ENCODE measurements at places on chromosomes 1 and 21. TPM values are rescaled to one million over a fixed set of nuclear protein-coding genes. Genes with fewer than 3 reads are reported as not detected.

Gene CELA2A
- total RNA-seq: not detected

Gene DDX20
- 54.4 TPM for total RNA-seq

Gene EYA3
- total RNA-seq: 25.5 TPM

Gene ESPN
- total RNA-seq: 12.7 TPM

Gene DCDC2B
- not detected for total RNA-seq

Gene NES
- total RNA-seq: 95.9 TPM

Gene RNF2
- total RNA-seq: 59.6 TPM

Gene TAS1R3
- not detected for total RNA-seq

Gene CD164L2
- total RNA-seq: 2.8 TPM

DNA sequence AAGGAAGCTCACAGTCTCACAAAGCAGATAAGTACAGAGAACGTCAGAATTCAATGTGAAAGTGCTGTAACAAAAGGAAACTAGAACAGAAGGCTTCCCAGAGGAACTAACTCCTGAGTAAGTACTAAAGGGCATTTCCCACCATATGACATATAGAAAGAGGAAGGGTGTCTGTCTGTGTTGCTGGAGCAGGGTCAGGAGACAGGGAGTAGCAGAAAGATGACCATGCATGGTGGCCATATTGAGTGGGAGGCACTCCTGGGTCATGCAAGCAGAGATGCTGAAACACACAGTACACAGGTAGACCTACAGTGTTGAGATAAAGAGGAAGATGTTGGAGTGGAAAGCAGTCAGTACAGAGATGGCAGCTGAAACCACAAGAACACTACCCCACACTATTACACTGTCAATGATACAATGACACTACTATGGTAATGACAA is 47.3 kb downstream of the SLC25A24 start:
- H3K27ac ChIP-seq: no peak overlapping the region
- H3K4me1 ChIP-seq: no peaks in the 10 kb centered on the region
- H3K4me3 ChIP-seq: no peak overlapping the region
- no peaks in the 10 kb centered on the region for H3K27me3 ChIP-seq
- no peak for DNase-seq

DNA sequence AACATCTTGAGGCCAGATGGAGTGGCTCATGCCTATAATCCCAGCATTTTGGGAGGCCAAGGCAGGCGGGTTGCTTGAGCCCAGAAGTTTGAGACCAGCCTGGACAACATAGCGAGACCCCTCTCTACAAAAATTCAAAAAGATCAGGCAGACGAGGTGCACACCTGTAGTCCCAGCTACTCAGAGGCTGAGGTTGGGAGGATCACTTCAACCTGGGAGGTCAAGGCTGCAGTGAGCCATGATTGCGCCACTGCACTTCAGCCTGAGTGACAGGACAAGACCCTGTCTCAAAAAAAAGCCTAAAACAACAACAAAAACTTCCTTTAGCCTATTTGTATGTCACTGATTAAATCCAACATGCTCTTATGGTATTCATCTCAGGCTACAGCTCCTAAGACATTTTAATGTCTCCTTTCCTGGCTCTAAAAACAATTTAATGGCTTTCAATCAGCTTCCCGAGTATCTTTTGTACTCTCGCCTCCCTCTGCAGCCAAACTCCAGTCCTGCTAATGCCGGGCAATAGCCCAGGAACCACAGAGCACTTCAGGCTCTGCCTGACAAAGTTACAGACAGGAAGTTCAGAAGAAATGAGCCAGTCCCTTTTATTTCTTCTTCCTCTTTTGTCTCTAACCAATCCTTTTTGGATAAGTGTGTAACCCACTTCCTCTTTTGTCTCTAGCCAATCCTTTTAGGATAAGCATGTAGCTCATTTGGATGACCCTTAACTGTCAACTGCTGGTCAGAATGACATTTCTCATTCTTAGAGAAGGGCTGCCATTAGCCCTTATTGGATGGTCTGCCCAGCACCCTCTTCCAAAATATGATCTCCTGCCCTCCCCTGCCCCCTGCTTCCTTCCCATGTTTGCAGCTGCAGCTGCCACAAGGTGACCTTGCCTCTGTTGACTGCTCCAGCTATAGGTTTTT is 6.6 kb upstream of the DOP1B start:
- H3K4me1 ChIP-seq: peaks cover under 1% of the 10 kb centered on the region
- H3K36me3 ChIP-seq: no peaks in the 10 kb centered on the region
- peaks cover 7% of the 10 kb centered on the region for H3K27me3 ChIP-seq
- peak overlapping the region; percentile 23 for H3K27ac ChIP-seq
- H3K4me3 ChIP-seq: no peak overlapping the region
- DNase-seq: no peak

- no peak for DNase-seq
- H3K36me3 ChIP-seq: no peaks in the 10 kb centered on the region
- H3K4me1 ChIP-seq: no peaks in the 10 kb centered on the region
Measured at GRCh38 chr1:168783458-168784210, 54.6 kb upstream of the DPT start.

GRCh38 chr1:174090471-174090870 is 68.3 kb upstream of the RC3H1 start:
- H3K4me1 ChIP-seq: no peaks in the 10 kb centered on the region
- H3K27me3 ChIP-seq: no peaks in the 10 kb centered on the region
- DNase-seq: no peak

DNA sequence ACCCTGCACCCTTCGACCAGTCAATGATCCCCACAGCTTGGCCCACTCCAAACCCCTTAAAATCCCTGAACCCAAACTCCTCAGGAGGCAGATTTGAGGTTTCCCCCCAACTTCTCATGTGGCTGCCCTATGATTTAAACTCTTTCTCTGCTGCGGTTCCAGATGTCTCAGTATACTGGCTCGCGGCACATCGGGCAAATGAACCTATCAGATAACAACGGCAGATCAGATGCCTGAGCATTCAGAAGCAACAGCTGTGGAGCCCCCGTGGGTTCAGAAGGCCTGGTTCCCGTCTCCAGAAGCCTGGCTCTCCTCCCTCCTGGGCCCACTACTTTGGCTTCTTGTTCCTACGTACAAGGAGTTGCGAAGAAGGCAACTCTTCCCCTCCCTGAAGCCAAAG is 43.3 kb upstream of the H6PD start:
- H3K36me3 ChIP-seq: no peaks in the 10 kb centered on the region
- no peaks in the 10 kb centered on the region for H3K27me3 ChIP-seq
- DNase-seq: no peak
- H3K4me3 ChIP-seq: no peak overlapping the region

DNA sequence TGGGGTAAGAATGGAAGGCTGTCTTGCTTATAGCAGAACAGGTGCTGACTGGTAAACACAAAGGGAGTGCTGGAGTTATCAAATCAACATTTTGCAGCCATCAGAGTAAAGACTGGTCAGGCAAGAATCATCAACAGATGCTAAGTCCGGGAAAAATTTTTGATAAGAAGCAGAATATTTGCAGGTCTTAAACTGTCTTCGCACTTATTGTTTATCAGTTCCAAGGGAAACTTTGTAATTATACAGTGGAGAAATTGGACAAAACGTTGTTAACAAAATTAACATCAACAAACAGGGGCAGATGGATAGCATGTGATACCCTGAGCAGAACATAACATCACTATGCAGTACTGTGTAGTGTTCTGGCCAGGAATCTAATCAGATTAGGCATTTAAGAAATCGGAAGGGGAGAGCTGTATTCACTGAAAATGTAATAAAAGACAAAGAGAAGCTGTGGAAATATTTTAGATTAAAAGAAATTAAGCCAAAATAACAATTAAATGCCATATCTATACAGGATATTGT is 127.1 kb downstream of the DAB1 start:
- peaks cover 5% of the 10 kb centered on the region for H3K4me1 ChIP-seq
- H3K36me3 ChIP-seq: no peaks in the 10 kb centered on the region
- no peaks in the 10 kb centered on the region for H3K27me3 ChIP-seq
- DNase-seq: no peak
- no peak overlapping the region for H3K27ac ChIP-seq

DNA sequence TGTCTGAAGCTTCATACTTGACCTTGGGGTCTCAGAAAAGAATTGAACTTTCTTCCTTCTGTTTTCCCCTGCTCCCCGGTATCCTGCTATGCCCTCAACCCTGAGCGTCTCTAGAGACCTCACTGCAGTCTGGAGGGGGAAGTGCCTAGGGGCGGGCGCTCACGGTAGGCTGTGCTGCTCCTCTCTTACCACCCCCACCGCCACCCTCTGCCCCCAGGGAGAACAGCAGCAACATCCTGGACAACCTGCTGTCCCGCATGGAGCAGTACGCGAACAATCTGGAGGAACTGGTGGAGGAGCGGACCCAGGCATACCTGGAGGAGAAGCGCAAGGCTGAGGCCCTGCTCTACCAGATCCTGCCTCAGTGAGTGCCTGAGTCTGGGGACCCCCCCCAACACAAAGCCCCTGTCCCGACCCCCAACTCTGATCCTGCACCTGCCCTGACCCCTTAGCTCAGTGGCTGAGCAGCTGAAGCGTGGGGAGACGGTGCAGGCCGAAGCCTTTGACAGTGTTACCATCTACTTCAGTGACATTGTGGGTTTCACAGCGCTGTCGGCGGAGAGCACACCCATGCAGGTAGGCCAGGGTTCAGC is 10.3 kb downstream of the NPR1 start:
- no peak for DNase-seq
- no peaks in the 10 kb centered on the region for H3K36me3 ChIP-seq

DNA sequence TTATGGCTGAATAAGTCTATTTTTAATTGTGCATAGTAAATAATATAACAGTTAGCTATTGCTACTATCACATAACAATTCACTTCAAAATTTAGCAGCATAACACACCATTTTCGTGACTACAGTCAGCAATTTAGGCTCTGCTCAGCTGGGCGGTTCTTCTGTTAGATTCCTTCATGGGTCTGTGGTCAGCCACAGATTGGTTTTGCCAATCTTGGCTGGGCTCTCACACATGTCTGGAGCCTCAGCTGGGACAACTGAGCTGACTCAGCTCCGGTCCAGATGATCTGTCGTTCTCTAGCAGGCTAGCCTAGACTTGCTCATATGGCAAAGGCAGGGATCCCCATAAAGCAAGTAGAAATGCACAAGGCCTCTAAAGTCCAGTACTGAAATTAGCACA is 15.1 kb upstream of the CDC42BPA start:
- H3K4me3 ChIP-seq: no peak overlapping the region
- no peak overlapping the region for H3K27ac ChIP-seq
- H3K4me1 ChIP-seq: peaks cover 4% of the 10 kb centered on the region
- H3K36me3 ChIP-seq: peaks cover 6% of the 10 kb centered on the region

DNA sequence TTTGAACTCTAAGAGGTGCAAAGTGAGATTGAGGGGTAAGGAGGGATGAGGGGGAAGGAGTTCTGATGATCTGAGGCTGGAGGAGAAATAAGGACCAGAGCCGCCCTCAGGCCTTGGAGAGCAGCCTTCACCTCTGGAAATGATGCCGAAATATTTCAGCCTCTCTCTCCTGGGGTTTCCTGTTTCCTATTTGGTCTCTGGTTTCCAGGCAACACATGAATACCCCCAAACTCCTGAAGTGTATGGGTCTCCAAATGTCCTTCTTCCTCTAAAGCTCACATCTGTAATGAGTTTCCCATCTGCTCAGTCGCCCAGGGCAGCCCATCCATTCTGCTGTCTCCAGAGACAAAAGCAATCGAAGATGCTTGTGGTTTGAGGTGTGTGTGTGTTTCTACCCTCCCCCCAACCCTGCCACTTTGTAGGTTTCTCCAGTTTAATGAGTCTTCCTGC is 52.0 kb upstream of the FAM20B start:
- no peak overlapping the region for H3K4me3 ChIP-seq
- peak; percentile 26 for DNase-seq
- no peaks in the 10 kb centered on the region for H3K4me1 ChIP-seq
- H3K27me3 ChIP-seq: no peaks in the 10 kb centered on the region

DNA sequence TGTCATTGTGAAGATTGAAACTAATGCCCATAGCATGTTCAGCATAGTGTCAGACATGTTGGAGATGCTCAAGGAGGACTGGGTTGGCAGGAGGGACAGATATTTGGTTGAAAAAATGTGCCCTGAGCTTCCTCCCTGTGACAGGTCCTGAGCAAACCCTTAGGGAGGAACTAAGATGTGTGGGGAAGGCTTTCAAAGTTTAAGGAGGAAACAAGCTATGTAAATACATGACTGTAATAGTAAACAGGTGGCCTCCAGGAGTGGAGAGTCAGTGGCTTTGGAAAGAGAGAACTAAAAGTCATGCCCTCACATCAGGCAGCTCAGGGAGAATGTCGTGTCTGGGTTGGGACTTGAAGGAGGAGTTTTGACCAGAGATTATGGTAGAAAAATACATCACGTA is 9.7 kb upstream of the KIRREL1 start:
- H3K27me3 ChIP-seq: no peaks in the 10 kb centered on the region
- no peak overlapping the region for H3K27ac ChIP-seq
- no peak for DNase-seq
- no peak overlapping the region for H3K4me3 ChIP-seq
- peaks cover 23% of the 10 kb centered on the region for H3K4me1 ChIP-seq

DNA sequence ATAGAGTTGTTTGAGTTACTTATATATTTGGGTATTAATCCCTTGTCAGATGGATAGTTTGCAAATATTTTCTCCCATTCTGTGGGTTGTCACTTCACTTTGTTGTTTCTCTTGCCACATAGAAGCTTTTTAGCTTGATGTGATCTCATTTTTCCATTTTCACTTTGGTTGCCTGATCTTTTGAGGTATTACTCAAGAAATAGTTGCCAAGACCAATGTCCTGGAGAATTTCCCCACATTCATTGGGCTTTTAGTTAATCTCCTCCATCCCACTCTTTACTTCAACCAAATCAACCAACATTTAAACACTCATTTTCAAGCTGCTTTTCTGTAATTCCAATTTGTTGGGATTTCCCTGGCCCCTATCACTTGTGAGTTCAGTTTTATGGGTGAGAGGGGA is 69.0 kb downstream of the LEPR start:
- H3K36me3 ChIP-seq: no peaks in the 10 kb centered on the region
- H3K27ac ChIP-seq: no peak overlapping the region
- no peak for DNase-seq
- no peaks in the 10 kb centered on the region for H3K27me3 ChIP-seq

- no peak for DNase-seq
- H3K4me1 ChIP-seq: no peaks in the 10 kb centered on the region
- H3K27me3 ChIP-seq: no peaks in the 10 kb centered on the region
- no peak overlapping the region for H3K27ac ChIP-seq
- H3K36me3 ChIP-seq: peaks cover 18% of the 10 kb centered on the region
- no peak overlapping the region for H3K4me3 ChIP-seq
Measured at GRCh38 chr1:44641126-44642102, 32.9 kb downstream of the TMEM53 start.

DNA sequence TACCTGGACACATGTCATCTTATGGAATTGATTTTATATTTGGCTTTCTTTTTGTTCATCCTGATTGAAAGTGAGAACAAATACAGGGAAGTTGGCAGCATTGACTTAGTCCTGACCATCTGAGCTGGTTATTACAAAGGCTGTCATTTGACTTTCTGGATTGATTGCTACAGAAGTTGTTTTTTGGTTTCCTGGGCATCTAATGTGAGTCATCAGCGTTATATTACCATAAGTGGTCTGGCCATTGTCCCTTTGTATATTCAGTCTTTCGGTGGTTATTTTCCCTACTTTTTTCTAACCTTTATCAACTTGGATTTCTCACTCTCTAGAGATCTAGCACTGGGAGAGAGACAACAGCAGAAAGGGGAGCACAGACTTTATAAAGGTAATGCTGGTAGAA is 1646.5 kb downstream of the MRPL39 start:
- no peak overlapping the region for H3K4me3 ChIP-seq

GRCh38 chr21:34687065-34687464 is 18.3 kb downstream of the CLIC6 start:
- peaks cover 9% of the 10 kb centered on the region for H3K4me1 ChIP-seq
- no peak for DNase-seq
- H3K36me3 ChIP-seq: no peaks in the 10 kb centered on the region
- H3K27ac ChIP-seq: no peak overlapping the region
- H3K4me3 ChIP-seq: no peak overlapping the region
- H3K27me3 ChIP-seq: no peaks in the 10 kb centered on the region
